Suprapubic skin (tissue), 4 donors: ENCODE measurements at places on chromosomes 2 and 18. TPM values are rescaled to one million over a fixed set of nuclear protein-coding genes. Genes with fewer than 3 reads are reported as not detected.

CNGA3 gene
- total RNA-seq: not detected

RIF1 gene
- total RNA-seq: 24.8 TPM

ZSCAN30 gene
- total RNA-seq: 9.6 TPM

MARCO gene
- total RNA-seq: 9.1 TPM

SLC4A5 gene
- 3.2 TPM for total RNA-seq

TSPYL6 gene
- not detected for total RNA-seq

GORASP2 gene
- total RNA-seq: 45.2 TPM

DNA sequence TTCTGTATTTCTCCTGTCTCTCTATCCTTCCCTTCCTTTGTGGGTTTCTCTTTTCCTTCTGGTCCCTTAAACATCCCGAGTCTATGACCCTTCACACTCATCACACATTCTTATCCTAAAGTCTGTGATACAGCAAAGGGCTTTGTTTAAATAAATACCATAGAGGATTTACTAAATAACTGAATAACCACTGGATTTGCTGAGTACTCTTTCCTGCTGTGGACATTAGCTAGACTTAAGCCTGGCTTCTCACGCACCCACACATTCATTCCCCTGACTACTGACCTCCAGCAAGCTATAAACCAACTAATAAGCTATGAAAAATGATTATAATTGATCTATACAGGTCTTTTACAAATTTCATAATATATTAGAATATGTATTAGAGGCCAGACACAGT, 76.6 kb downstream of the COL4A3 start:
- no peak overlapping the region for H3K4me3 ChIP-seq
- DNase-seq: no peak
- H3K27me3 ChIP-seq: no peaks in the 10 kb centered on the region

- H3K27ac ChIP-seq: no peak overlapping the region
- H3K36me3 ChIP-seq: peaks cover 28% of the 10 kb centered on the region
- no peaks in the 10 kb centered on the region for H3K27me3 ChIP-seq
- no peaks in the 10 kb centered on the region for H3K4me1 ChIP-seq
- no peak overlapping the region for H3K4me3 ChIP-seq
Observed at GRCh38 chr2:135175177-135175576, 123.1 kb downstream of the RAB3GAP1 start.

DNA sequence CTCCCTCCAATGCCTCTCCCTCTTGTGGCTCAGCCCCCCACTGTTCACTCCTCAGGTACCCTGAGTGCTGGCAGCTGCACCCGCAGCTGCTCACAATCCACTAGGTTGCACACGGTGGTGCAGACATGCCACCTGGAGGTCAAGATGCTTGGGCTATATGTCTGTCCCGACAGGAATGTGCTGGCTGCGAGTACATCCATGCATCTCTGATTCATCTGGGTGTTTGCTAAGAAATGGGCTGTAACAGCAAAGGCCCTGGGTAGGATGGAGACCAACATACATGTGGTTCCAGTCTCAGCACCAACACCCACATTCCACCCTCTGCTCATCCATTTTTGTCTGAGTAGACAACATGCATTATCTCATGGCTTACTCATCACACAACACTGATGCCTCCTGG, 31.3 kb downstream of the ANKMY1 start:
- no peak for DNase-seq
- H3K27ac ChIP-seq: no peak overlapping the region
- peaks cover 60% of the 10 kb centered on the region for H3K36me3 ChIP-seq
- H3K4me1 ChIP-seq: no peaks in the 10 kb centered on the region
- no peaks in the 10 kb centered on the region for H3K27me3 ChIP-seq

- H3K27me3 ChIP-seq: no peaks in the 10 kb centered on the region
- H3K4me1 ChIP-seq: peaks cover 61% of the 10 kb centered on the region
- peak within 1 kb of the TSS; percentile 89 for H3K27ac ChIP-seq
- DNase-seq: peak; percentile 95
- peak within 1 kb of the TSS; percentile 64 for H3K4me3 ChIP-seq
Observed at GRCh38 chr2:39436592-39437521, at the start of gene MAP4K3. Gene MAP4K3, minus strand, starts transcription at chr2:39437285. Its CDS starts 298 bp downstream, at chr2:39436987.

DNA sequence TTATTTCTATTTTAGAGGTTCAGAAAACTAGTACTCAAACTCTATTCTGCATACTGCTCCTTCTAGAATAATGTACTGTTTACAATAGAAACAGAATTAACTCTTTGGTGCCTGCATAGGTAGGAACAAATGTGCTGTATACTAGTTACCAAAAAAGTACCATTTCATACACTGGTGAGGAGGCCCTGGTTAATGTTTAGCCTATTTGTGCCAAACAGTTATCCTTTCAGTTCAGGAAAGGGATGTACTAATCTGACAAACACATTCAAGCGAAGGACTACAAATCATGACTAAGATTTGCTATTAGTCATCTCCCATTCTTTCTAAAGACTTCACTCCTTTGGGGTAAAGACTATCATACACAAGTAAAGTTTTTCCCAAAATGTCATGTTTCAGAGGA, 47.4 kb downstream of the EXOC6B start:
- no peak overlapping the region for H3K27ac ChIP-seq
- H3K4me1 ChIP-seq: peaks cover 17% of the 10 kb centered on the region
- H3K27me3 ChIP-seq: no peaks in the 10 kb centered on the region

GRCh38 chr2:209451209-209451834, 27.5 kb downstream of the MAP2 start:
- H3K4me3 ChIP-seq: no peak overlapping the region
- no peaks in the 10 kb centered on the region for H3K36me3 ChIP-seq
- no peak overlapping the region for H3K27ac ChIP-seq

DNA sequence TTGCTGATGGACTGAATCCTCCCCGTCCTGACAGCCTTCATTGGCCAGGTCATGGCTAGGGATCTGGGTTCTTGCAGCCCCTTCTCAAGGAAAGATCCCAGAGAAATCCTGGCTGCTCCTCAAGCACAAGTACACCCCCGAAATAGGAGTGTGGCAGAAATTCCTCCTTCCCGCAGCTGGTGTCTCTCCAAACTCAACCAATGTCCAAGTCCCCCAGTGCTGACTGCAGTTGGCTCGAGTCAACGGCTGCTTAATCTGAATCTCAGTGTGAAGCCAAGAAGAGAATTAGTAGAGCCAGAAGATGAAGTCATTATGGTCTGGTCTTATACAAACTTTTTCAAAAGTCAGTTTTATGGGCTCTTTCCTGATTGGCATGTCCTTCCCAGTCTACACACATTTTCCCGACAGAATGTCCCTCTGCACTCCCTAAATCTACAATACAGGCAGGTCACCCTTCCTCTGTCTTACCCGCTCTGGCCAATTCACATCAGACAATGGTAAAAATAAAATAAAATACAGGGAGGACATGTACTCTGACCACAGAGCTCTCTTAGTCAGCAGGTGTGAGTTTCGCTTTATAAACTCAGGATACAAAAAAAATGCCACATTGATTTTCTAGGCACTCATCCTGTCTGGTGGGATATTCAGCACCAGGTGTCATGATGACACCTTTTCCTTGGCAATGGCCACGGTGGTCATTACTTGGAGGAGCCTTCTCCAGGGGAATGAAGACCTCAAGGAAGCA, 76.9 kb upstream of the PAPOLG start:
- H3K36me3 ChIP-seq: no peaks in the 10 kb centered on the region
- H3K4me1 ChIP-seq: peaks cover 16% of the 10 kb centered on the region
- H3K27ac ChIP-seq: no peak overlapping the region
- no peak overlapping the region for H3K4me3 ChIP-seq

DNA sequence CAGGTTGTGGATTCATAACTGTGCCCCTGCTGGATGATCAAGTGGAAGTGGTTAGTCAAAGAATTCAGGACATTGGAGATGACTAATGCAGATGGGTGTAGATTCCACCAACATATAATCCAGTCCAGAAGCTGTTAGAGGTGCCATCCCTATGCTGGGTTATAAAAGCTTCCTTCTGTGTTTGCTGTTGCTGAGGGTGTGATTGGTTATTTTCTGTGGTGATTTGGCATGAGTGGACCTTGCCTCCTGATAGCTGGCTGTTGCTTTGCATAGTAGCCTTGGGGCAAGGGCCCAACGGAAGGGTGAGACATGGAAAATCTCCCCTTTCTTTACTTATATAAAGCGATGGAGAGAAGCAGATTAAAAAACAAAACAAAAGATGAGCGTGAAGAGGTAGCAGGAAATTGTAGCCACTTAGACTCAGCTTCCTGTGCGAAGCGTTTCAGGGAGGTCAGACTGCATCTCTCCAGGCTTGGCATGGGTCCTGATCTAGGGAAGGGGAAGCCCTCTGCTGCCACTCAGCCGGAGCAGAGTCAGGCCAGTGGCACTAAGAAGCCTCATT, 190.4 kb downstream of the FMNL2 start:
- H3K4me3 ChIP-seq: no peak overlapping the region
- no peaks in the 10 kb centered on the region for H3K36me3 ChIP-seq
- DNase-seq: no peak
- no peaks in the 10 kb centered on the region for H3K27me3 ChIP-seq

DNA sequence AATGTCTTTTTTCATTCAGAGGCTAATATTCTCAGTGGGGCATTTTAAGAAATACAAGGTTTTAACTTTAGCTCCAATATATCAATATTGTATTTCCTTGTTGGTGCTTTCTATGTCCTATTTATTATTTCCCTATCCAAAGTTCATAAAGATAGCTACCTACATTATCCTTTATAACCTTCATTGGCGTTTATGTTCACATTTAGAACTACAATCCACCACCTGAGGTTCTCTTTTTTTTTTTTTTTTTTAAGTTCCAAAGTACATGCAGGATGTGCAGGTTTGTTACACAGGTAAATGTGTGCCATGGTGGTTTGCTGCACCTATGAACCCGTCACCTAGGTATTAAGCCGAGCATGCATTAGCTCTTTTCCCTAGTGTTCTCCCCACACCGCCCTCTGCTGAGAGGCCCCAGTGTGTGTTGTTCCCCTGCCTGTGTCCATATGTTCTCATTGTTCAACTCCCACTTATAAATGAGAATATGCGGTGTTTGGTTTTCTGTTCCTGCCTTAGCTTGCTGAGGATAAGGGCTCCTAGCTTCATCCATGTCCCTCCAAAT, 694.6 kb downstream of the SUCLG1 start:
- no peaks in the 10 kb centered on the region for H3K27me3 ChIP-seq
- no peak for DNase-seq
- H3K4me1 ChIP-seq: no peaks in the 10 kb centered on the region
- H3K36me3 ChIP-seq: no peaks in the 10 kb centered on the region

DNA sequence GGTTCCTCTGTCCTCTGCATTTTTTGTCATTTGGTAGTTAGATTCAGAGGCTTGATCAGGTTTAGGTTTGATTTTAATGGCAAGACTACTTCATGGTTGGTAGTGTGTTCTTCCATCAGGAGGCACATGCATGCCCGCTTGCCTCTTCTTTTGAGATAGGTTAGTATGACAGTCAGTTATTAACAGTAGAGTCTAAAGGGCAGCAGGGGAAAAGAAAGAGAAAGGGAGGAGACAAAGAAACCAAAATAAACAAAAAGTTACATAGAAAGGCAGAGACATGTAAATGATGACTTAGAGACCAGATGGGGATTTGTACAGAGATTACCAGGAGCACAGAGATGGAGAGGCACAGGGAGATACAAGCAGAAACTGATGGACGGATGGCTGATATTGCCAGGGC, 10.2 kb upstream of the RMP24 start:
- no peak for DNase-seq
- no peaks in the 10 kb centered on the region for H3K36me3 ChIP-seq
- no peak overlapping the region for H3K27ac ChIP-seq
- no peaks in the 10 kb centered on the region for H3K4me1 ChIP-seq
- H3K27me3 ChIP-seq: no peaks in the 10 kb centered on the region
- H3K4me3 ChIP-seq: no peak overlapping the region

DNA sequence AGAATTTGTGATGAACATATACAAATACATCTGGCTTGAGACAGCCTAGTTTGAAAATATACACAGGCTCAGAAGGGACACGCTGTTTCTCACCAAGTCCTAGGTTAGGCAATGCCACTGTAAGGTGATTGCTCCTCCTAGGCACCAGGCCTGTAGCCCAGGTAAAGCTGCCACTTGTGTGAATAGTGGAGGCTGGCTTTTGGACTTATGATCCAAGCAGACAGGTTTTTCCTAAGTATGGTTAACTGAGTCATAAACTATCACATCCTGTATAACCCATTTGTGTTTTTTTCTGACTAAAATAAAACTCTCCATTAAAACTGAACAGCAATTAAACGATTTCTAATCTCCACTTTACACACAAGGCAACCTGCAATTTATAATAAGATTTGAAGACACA, 81.0 kb downstream of the SEMA4F start:
- peaks cover 7% of the 10 kb centered on the region for H3K4me1 ChIP-seq
- no peak for DNase-seq
- H3K27ac ChIP-seq: no peak overlapping the region
- H3K4me3 ChIP-seq: no peak overlapping the region
- no peaks in the 10 kb centered on the region for H3K27me3 ChIP-seq
- no peaks in the 10 kb centered on the region for H3K36me3 ChIP-seq

GRCh38 chr2:49070716-49071115, 83.6 kb downstream of the FSHR start:
- no peak overlapping the region for H3K4me3 ChIP-seq
- H3K4me1 ChIP-seq: no peaks in the 10 kb centered on the region
- H3K27me3 ChIP-seq: no peaks in the 10 kb centered on the region
- no peaks in the 10 kb centered on the region for H3K36me3 ChIP-seq
- no peak for DNase-seq

DNA sequence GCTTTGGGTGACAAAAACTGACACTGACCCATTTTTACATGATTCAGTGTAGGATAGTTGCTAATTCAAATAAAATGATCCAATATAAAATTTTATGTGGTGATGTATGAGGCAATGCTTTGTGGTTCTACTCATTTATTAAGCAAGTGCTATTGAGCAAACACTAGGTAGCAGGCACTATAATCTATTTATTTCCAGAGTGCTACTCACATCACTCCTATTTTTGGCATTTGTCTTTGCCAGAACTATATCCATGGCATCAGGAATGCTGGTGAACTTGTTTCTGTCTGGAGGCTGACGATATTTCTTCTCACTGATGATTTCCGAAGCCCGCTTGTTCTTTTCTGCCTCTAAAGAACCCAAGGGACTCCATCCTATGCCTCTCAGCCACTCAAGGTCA, 84.3 kb downstream of the NEB start:
- H3K4me3 ChIP-seq: no peak overlapping the region
- no peaks in the 10 kb centered on the region for H3K4me1 ChIP-seq
- no peaks in the 10 kb centered on the region for H3K27me3 ChIP-seq
- no peaks in the 10 kb centered on the region for H3K36me3 ChIP-seq
- no peak overlapping the region for H3K27ac ChIP-seq

DNA sequence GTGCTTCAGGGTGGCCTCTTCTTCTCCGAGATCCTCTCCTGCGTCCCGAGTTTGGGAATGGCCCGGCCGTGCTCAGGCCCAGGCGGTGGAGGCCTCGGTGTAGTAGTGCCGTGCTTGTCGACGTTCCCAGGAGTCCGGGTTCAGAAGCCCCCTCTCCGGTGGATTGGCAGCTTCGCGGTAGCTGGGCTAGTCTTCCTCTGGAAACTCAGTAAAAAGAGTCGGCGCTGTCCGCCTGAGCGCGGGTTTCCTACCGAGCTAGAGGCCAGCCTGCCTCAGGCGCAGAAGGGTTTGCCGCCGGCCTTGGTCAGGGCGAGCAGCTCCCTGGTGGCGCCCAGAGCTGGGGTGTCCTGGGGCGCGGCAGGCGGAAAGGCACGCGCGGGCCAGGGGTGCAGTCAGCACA, 3.2 kb downstream of the RALBP1 start:
- DNase-seq: no peak
- H3K4me3 ChIP-seq: no peak overlapping the region
- peaks cover 42% of the 10 kb centered on the region for H3K4me1 ChIP-seq
- no peaks in the 10 kb centered on the region for H3K27me3 ChIP-seq

GRCh38 chr2:221060376-221060775, 511.7 kb downstream of the EPHA4 start:
- no peak overlapping the region for H3K4me3 ChIP-seq
- no peak for DNase-seq
- no peaks in the 10 kb centered on the region for H3K4me1 ChIP-seq
- no peaks in the 10 kb centered on the region for H3K27me3 ChIP-seq
